ENCODE measurements at places on chromosomes 3 and 15. TPM values are rescaled to one million over a fixed set of nuclear protein-coding genes. Genes with fewer than 3 reads are reported as not detected.

DNA sequence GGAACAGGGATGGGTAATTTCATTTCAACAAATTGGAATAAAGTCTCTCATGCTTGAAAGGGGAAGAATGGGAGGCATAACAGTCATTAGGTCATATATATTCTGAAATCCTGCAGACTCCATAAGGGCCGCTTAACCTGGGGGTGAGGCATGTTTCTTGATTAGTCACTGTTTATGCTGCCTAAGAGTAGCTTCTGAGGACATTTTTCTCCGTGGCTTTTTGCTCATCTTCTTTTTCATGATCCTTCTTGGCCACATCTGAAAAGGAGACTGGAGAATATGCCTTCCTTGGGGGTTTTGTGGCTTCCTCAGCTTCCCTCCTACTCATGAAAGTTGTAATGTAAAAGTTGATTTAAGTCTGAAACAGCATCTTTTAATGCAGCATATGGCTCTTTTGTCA is 20.0 kb upstream of the CFAP20DC start:
- no peaks in the 10 kb centered on the region for H3K27me3 ChIP-seq
- H3K36me3 ChIP-seq = no peaks in the 10 kb centered on the region
- H3K4me3 ChIP-seq = no peak overlapping the region
- H3K27ac ChIP-seq = no peak overlapping the region

DNA sequence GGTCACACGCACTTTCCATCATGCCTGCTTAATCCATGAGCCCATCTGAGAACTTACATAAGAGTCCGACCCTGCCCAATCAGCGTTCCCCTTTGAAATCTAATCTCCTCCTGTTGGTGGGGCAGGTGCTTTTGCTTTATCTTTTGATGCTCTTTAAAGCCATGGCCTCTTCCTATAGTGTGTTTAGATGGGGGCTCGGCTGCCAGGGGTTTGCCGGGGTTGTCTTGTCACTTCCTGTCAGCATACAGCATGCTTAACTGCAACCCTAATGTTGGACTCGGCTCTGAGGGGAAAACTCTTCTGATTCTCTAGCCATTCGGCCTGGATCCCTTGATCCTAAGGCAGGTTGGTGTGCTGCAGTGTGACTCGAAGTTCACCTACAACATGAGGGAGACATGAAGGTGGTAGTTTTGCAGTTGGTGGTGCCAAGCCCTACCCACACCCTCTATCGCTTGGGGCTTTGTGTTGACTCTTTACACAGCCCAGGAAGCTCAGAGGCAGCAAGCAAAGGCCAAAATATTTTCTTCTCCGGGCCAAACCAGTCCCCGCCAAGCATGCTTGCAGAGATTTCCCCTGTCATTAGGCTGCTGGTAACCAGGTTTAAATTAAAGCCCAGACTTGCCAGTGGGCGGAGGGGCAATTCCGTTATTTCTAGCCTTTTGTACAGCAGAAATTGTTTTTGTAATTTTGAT is 218.7 kb downstream of the FEZF2 start:
- peaks cover 3% of the 10 kb centered on the region for H3K4me1 ChIP-seq
- H3K4me3 ChIP-seq = no peak overlapping the region
- no peak for DNase-seq
- H3K27me3 ChIP-seq = no peaks in the 10 kb centered on the region

DNA sequence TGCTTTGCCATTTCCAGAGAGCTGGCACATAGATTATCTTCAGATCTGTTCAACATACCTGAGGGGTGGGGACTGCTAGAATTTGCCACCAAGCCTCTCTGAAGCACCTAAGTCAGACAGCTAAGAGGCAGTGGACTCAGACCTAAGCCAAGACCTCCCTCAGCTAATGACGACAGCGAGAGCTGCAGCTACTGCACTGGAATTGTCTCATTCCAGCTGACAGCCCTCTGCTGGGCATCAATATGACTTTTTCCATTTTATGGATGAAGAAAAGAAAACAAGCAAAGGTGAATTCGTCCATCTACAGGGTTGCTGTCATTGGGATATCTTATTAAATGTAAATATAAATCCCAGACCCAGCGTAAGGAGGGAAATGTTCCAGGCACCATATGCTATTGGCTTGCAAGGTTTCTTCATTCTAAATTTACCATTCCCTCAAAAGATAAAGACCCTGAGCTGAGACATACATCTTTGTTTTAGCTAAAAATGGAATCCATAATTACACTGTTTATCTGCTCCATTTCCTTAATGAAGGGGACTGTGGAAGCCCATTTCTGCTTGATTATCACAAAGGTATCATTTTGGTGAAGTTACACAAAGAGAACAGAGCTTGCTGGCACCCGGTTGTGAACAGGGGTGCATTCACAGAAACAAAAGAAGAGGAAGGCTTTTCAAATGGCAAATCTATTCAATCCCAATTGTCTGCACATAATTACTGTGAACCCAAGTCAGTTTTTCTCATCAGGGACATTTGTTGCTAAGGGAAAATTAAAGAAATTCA is 85.5 kb upstream of the LRTM1 start:
- no peak overlapping the region for H3K27ac ChIP-seq
- no peaks in the 10 kb centered on the region for H3K36me3 ChIP-seq
- no peak for DNase-seq
- H3K27me3 ChIP-seq = no peaks in the 10 kb centered on the region

- DNase-seq = no peak
- H3K27ac ChIP-seq = no peak overlapping the region
- H3K4me1 ChIP-seq = no peaks in the 10 kb centered on the region
- no peaks in the 10 kb centered on the region for H3K36me3 ChIP-seq
- no peak overlapping the region for H3K4me3 ChIP-seq
- peaks cover 3% of the 10 kb centered on the region for H3K27me3 ChIP-seq
These were observed 996 bp upstream of the XIRP1 start for GRCh38 chr3:39193391-39193790.

GRCh38 chr3:40753951-40754350 is 229.2 kb downstream of the ZNF621 start:
- H3K4me3 ChIP-seq = no peak overlapping the region
- no peaks in the 10 kb centered on the region for H3K4me1 ChIP-seq
- H3K36me3 ChIP-seq = no peaks in the 10 kb centered on the region

DNA sequence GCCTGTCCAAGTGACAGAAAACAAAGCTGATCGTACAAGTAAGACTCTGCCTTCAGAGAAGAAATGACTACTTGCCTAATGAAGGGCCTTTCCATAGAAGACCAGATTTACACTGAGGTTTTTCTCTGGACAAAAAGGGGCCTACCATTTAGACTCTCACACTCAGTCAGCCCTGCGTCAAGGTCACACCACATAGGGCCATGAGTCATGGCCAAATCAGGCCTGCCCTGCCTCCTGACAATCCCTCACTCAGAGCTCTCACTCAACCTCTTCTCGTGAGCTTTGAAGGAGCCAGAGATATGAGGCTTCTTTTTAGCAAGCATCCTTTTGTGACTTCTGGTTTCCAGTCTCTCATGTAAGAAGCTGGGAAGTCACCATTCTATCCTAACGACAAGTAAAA is 68.1 kb upstream of the NMNAT3 start:
- H3K36me3 ChIP-seq = no peaks in the 10 kb centered on the region
- no peaks in the 10 kb centered on the region for H3K27me3 ChIP-seq
- H3K4me1 ChIP-seq = no peaks in the 10 kb centered on the region
- H3K4me3 ChIP-seq = no peak overlapping the region

DNA sequence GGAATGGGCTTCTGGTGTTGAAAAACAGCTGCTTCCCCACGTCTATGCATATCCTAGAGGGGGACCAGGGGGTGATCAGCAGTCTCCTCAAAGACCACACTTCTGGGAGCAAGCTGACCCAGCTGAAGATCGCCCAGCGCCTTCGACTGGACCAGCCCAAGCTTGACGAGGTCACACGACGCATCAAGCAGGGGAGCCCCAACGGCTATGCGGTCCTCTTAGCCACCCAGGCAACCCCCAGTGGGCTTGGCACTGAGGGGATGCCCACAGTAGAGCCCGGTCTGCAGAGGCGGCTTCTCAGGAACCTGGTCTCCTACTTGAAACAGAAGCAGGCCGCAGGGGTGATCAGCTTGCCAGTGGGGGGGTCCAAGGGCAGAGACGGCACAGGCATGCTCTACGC is 2.5 kb downstream of the RBM15B start:
- DNase-seq = no peak
- no peaks in the 10 kb centered on the region for H3K27me3 ChIP-seq
- H3K27ac ChIP-seq = no peak overlapping the region
- H3K36me3 ChIP-seq = peaks cover 49% of the 10 kb centered on the region
- no peak overlapping the region for H3K4me3 ChIP-seq

- H3K4me1 ChIP-seq = no peaks in the 10 kb centered on the region
- H3K4me3 ChIP-seq = no peak overlapping the region
- DNase-seq = no peak
- H3K27me3 ChIP-seq = no peaks in the 10 kb centered on the region
These were observed 91.9 kb downstream of the EPHB1 start for GRCh38 chr3:134886991-134887390.

The ZCWPW2 gene
- polyA plus RNA-seq = 0.58 TPM

The SEMA3G gene
- polyA plus RNA-seq = 0.14 TPM

Data from keratinocyte (primary cell).